Tibial artery (tissue), 4 donors: ENCODE measurements at places on chromosomes 4 and X.

DNA sequence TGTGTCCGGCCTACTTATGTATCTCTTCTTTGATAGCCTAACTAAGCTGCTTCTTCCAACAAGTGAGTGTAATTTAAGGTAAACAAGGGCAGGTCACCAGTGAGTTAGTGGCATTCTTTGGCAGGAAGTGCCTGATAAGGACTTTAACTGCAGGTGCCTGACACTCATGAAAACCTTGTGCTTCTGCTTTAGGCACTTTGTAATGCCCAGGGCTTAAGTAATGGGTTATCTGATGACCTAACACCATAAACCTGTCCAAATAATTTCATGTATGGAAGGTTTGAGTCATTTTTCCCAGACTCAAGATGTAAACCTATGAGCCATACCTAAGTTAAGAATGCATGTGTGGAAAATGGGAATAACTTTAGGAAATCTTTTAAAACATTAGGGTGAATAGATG, 43.0 kb downstream of the BCOR start:
- DNase-seq: no peak
- no peak overlapping the region for H3K27ac ChIP-seq
- H3K4me1 ChIP-seq: no peaks in the 10 kb centered on the region
- H3K36me3 ChIP-seq: peaks cover 77% of the 10 kb centered on the region
- H3K27me3 ChIP-seq: no peaks in the 10 kb centered on the region
- no peak overlapping the region for H3K4me3 ChIP-seq

GRCh38 chrX:108163333-108164082, 71.9 kb downstream of the ATG4A start:
- no peak for DNase-seq
- no peaks in the 10 kb centered on the region for H3K4me1 ChIP-seq
- no peaks in the 10 kb centered on the region for H3K36me3 ChIP-seq
- H3K4me3 ChIP-seq: no peak overlapping the region
- H3K27me3 ChIP-seq: no peaks in the 10 kb centered on the region

- H3K27ac ChIP-seq: no peak overlapping the region
- H3K27me3 ChIP-seq: no peaks in the 10 kb centered on the region
- H3K4me3 ChIP-seq: no peak overlapping the region
- no peaks in the 10 kb centered on the region for H3K4me1 ChIP-seq
These were observed 21.3 kb downstream of the ARHGAP24 start for GRCh38 chr4:85496126-85496849.

DNA sequence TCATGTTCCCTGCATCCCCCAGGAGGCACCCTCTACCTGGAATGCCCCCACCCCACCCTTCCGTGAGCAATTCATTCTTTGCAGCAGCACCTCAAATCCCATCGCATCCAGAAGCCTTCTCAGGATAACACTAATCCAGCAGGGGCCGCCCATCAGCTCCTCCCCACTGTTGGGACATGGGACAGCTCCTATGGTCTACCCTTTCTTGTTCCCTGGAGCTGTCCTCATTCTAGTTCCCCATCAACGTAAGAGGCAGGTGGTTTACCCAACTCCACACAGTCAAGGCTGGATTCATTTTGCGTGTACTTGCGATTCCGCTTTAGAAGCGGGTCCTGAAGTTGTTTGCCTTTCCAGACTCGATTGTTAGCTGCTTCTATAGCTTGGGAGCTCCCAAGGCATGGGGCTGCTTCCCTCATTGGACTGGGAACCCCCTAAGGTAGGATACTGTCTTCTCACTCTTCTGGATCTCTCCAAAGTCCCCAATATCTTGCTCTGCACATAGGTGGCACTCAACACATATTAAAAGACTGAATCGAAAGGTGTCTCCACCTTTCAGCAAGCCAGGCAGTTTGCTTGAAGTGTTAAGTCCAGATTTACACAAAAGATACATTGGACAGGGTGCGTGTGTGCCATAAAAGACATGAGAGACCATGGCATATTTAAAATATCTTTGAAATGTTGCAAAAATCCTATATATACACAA, 942 bp upstream of the APLN start:
- peaks cover 9% of the 10 kb centered on the region for H3K4me1 ChIP-seq
- H3K27me3 ChIP-seq: no peaks in the 10 kb centered on the region
- no peaks in the 10 kb centered on the region for H3K36me3 ChIP-seq
- no peak for DNase-seq

DNA sequence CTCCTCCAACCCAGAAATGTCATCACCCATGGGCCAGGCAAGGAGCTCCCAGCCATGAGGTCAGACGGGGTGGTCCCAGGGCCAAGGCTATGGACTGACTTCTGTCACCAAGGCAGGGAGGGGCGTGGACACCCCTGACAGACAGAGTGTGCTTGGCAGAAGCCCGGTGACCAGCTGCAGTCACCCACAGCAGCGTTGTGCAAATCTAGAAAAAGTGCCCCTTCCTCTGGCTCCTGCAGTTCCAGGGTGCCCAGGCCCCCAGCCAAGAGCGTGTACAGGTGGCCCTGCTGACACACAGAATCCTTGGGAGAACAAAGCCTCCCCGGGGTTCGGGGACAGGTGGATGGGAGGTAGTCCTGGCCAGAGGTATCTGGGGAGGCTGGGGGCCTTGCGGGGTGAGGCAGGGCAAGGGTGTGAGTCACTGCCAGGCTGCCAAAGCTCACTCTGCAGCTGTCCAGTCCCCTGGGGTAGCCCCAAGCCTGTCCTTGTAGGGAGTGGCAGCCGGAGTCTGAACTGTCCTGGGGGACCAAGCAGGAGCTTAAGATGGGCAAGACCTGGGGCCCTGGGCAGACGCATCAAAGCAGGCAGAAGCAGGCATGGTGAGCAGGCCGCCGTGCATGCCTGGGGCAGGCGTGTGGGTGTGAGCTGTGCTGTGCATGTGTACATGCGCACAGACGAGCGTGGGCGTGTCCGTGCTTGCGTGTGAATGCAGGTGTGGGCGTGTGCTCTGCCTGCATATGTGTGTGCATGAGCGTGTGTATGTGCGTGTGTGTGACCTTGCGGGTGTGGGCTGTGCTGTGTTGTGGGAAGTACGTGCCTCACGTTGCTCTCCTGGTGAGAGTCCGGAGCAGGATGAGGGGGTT, 3.3 kb downstream of the MYL5 start:
- no peak overlapping the region for H3K27ac ChIP-seq
- peaks cover 47% of the 10 kb centered on the region for H3K4me1 ChIP-seq
- peaks cover 3% of the 10 kb centered on the region for H3K36me3 ChIP-seq
- no peaks in the 10 kb centered on the region for H3K27me3 ChIP-seq

- H3K27ac ChIP-seq: no peak overlapping the region
- no peaks in the 10 kb centered on the region for H3K36me3 ChIP-seq
- H3K27me3 ChIP-seq: no peaks in the 10 kb centered on the region
- H3K4me3 ChIP-seq: no peak overlapping the region
- DNase-seq: no peak
These were observed 47.9 kb upstream of the QRFPR start for GRCh38 chr4:121428721-121429120.

- H3K4me1 ChIP-seq: no peaks in the 10 kb centered on the region
- no peaks in the 10 kb centered on the region for H3K36me3 ChIP-seq
- DNase-seq: no peak
- no peak overlapping the region for H3K27ac ChIP-seq
These were observed 54.9 kb downstream of the MAP7D2 start for GRCh38 chrX:20061855-20062254.

DNA sequence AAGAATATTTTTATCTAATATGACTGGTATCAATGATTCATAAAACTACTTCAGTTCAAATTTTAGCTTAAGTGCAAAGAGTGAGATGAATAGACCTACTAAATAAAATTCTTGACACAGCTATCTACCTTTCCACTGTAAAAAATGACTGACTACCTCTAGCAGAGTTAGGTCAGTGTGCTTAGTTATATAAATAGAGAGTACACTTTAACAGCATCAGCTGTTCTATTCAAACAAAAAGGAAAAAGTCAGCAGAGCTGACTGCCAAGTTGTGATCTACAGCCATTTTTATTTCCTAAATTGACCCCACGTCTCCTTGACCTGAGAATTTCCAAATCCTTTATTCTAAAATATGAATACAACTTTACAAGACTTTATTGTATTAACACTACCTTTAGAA, 262.4 kb downstream of the CAMK2D start:
- H3K4me1 ChIP-seq: no peaks in the 10 kb centered on the region
- no peak overlapping the region for H3K4me3 ChIP-seq
- H3K27ac ChIP-seq: no peak overlapping the region
- H3K27me3 ChIP-seq: no peaks in the 10 kb centered on the region
- no peak for DNase-seq
- H3K36me3 ChIP-seq: peaks cover 12% of the 10 kb centered on the region

DNA sequence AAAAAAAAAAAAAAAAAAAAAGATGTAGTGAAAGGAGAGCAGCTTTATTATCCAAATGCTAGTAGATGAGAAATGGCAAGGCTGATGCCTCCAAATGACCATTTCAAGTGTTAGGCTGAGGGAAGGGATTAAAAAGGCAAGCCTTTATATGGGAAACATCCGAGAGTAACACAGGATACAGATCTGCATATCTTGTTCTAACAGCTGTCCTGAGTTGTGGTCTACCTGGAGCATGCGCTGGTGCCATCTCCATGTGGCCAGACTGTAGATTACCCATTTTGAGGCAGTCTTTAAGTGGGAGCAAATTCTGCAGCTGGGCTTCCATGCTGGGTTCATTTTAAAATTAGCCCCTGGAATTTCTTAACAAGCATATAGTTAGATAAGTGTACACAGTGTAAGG, 26.0 kb upstream of the ELF2 start:
- no peak for DNase-seq
- no peak overlapping the region for H3K27ac ChIP-seq
- no peak overlapping the region for H3K4me3 ChIP-seq
- H3K27me3 ChIP-seq: no peaks in the 10 kb centered on the region
- no peaks in the 10 kb centered on the region for H3K36me3 ChIP-seq

DNA sequence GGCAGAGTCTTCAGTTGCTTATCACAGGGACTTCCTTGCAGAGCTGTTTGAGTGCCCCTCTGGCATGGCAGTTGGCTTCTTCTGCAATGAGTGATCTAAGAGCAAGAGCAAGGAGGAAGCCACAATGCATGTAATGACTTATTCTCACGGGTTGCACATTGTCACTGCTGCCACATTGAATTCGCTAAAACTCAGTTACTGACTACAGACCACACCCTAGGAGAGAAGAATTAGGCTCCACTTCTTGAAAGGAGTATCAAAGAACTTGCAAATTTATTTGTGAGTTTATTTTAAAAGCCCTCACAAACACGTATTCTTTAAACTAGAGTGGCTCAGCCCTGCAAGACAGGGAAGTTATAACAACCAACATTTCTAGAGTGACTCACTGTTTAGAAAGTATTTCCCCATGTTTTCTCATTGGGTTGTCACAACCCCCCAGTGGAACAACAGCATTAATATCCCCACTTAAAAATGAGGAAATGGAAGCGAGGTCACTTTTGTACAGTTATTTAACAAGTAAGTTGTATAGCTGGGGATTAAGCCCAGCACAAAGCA, 32.4 kb upstream of the RBPJ start:
- H3K4me3 ChIP-seq: no peak overlapping the region
- H3K27me3 ChIP-seq: no peaks in the 10 kb centered on the region
- peaks cover 8% of the 10 kb centered on the region for H3K4me1 ChIP-seq
- no peak for DNase-seq
- H3K27ac ChIP-seq: no peak overlapping the region
- H3K36me3 ChIP-seq: no peaks in the 10 kb centered on the region

DNA sequence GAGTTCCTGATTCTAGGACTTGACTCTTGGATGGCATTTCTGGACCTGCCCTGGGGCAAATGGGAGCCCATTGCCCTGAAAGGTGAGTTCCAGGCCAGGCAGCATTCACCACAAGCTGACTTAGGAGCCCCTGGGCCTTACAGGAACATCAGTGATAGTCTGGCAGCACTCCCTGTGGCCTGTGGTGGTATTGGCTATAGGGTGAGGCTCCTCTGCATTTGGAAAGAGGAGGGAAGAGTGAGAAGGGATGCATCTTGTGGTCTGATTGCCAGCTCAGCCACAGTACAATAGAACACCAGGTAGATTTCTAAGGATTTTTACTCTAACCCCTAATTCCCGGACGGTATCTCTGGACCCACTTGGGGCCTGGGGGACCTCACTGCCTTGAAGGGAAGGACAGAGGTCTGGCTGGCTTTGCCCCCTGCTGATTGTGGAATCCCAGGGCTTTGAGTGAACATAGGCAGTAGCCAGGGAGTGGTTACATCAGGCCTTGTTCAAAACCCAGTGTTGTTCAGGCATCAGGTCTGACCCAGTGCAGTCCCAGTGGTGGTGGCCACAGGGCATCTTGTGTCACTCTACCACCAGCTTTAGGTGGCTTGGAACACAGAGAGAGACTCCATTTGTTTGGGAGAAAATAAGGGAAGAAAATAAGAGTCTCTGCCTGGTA, 32.9 kb downstream of the MAGED4 start:
- no peaks in the 10 kb centered on the region for H3K4me1 ChIP-seq
- no peak overlapping the region for H3K4me3 ChIP-seq
- no peak for DNase-seq
- no peak overlapping the region for H3K27ac ChIP-seq

GRCh38 chrX:13646154-13646549, 6.8 kb upstream of the TCEANC start:
- H3K4me1 ChIP-seq: no peaks in the 10 kb centered on the region
- no peak overlapping the region for H3K4me3 ChIP-seq
- H3K27me3 ChIP-seq: no peaks in the 10 kb centered on the region
- H3K36me3 ChIP-seq: no peaks in the 10 kb centered on the region
